ENCODE measurements at places on chromosomes 12 and 14.

- no peak for DNase-seq
Measured at GRCh38 chr12:47318963-47319362, 239.2 kb upstream of the AMIGO2 start.

GRCh38 chr14:73455294-73455693 lies 3.1 kb downstream of the NUMB start:
- no peak for DNase-seq

DNA sequence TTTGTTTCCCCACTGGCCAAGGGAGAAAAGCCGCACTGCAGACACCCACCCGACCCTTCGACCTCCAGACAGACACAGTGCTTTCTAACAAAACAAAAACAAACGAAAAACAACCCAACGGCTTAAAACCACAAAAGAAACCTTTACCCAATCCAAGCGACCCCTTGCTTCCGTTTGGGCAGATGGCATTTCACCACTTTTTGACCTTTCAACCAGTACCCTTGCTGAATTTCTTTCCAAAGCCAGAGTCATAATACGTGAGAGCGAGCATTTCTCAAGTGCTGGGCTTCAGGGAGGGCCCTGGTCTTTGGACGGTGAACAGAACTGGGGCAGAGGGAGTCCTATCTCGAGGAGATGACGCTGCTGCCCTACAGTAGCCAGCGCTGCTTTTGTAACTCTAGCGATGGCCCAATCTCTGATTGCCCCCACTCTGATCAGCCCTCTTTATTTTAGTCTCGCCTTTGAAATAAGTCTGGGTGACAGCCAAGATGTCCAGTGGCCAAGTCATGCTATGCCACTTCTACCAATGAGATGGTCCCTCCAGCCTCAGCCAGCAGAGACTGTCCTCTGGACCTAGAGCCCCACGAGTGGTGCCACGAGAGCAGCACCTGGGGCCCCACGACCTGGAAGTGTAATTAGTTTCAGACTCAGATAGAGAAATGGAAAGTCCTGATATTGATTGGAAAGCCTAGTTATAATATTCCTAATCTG lies 21.9 kb upstream of the ADIPOR2 start:
- DNase-seq = peak; percentile 76

GRCh38 chr12:117774941-117775775 lies 193.6 kb downstream of the KSR2 start:
- DNase-seq = no peak

GRCh38 chr12:65602610-65603295 lies 221.5 kb upstream of the HMGA2 start:
- peak; percentile 97 for DNase-seq

GRCh38 chr12:43287706-43288383 lies 264.2 kb downstream of the ADAMTS20 start:
- no peak for DNase-seq

DNA sequence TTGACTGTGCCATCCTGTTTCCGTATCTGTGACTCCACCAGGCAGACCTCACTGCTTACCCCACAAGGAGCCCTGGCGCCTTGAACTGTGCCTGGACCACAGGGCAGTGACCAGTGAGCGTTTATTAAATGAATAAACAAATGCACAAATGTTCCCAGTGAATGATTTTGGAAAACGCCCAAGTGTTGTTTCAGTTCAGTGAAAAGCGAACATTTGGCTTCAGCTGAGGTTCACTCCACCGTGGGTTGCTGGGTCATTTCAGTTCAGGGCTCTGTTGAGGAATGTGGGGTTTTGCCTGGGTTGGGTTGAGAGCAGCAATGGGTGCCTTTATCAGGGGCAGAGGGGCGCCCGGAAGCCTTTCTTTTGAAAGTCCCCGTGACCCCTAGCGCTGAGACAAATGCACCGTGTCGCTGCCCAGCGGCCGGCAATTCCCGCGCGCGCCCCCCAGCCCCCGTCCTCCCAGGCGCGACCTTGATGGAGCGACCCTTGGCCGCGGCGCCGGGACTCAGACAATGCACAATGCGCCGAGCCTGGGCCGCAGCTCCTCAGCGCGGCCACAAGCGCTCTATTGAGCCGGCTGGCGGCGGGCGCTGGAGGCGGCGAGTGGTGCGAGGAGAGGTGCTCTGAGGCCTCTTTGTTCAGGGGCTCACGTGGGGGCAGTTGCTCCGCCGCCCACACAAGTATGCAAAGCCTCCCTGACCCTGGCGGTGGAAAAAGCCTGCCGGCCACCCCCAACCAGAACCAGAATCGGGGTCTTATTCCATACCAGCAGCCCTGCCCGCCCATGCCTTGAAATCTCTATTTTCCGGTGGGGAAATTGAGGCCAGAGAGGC lies 40.5 kb upstream of the CLMN start:
- DNase-seq = peak; percentile 12

DNA sequence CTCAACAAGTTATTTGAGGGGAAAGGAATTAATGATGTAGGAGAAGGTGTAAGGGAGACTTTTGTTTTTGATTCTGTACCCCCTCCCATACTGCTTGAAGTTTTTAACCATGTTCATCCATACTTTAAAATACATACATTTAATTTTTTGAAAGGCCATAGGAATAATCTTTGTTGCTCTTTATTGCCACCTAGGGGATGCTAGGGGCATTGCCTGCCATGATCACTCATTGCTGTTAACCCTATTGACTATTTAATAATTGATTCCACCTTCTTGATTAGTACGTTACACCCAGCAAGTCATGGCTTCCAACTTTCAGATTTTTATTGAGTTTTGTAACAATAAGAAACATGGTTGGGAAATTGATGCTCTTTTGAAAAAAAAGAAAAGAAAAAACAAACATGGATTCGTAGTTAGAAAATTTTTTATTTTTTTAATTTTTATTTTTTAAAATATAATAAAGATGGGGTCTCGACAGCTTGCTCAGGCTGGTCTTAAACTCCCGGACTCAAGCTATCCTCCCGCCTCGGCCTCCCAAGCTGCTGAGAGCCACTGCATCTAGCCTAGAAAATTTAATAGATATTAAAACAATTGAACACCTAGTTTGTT lies 8.5 kb upstream of the PRKAB1 start:
- DNase-seq = no peak

GRCh38 chr12:93079976-93080375 lies 150.9 kb upstream of the EEA1 start:
- no peak for DNase-seq

DNA sequence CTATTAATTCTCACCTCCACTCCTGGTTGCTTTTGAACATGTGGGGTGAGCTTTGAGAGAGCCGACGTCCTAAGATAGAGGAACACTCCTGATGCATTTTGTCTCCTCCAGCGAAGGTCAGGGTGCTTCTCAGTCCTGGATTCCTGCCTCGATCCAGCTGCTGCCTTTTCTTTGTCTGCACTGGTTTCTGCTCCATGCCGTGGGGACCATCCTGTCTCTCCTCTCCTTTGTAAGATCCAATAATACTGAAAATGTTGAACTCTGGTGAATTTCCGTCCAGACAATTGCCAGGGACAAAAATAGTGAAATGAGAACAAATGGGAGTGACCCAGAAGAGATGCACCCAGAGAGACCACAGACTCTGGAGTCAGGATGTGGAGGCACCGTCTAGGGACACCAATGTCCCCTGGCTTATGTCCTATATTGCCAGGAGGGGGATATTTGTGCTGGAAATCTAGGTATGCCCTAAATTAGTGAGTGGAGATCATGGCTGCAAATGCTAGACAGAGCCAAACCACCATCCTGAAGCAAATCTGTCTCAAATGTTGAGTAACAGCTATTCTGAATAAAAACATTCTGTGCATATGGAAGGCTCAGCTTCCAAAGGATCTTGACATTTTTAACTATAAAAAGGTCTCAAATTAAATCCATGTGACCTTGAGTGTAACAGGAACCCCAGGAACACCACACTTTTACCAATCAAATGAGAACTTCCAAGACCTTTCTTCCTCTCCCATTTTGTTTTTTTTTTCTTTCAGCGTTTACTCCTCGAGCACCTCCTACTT lies 170.9 kb downstream of the PPM1H start:
- DNase-seq = no peak
